Bronchial smooth muscle cell (primary cell): ENCODE measurements at places on chromosomes 5 and 9. TPM values are rescaled to one million over a fixed set of nuclear protein-coding genes. Genes with fewer than 3 reads are reported as not detected.

Gene RAB3C
- total RNA-seq = not detected in 2 replicates

Gene N4BP3
- 1.6 and 1.8 TPM in 2 replicates for total RNA-seq

Gene AQP7
- 0.34 and 0.47 TPM in 2 replicates for total RNA-seq

Gene PHYHD1
- 16.2 and 16.3 TPM in 2 replicates for total RNA-seq

Gene CCL27
- 0.09 TPM in 1 of 2 replicates, not detected in the other for total RNA-seq

Gene IFNK
- not detected in 2 replicates for total RNA-seq

Gene KIF20A
- 4.0 and 10.2 TPM in 2 replicates for total RNA-seq

Gene AGPAT2
- total RNA-seq = 27.7 and 31.8 TPM in 2 replicates

Gene PCDHA10
- total RNA-seq = under 0.01 and 0.26 TPM in 2 replicates

Gene CD180
- not detected in 2 replicates for total RNA-seq

Gene ADAMTS6
- total RNA-seq = 37.8 and 49.9 TPM in 2 replicates

Gene BARHL1
- total RNA-seq = not detected in 2 replicates

Gene KIF27
- total RNA-seq = 2.7 and 3.4 TPM in 2 replicates

Gene PAPPA
- 23.4 and 28.8 TPM in 2 replicates for total RNA-seq

Gene ESM1
- total RNA-seq = 2.7 TPM in 2 replicates

Gene IGIP
- total RNA-seq = 9.1 and 10.3 TPM in 2 replicates

Gene INVS
- total RNA-seq = 21.4 and 26.4 TPM in 2 replicates

Gene EGFL7
- 6.1 and 8.7 TPM in 2 replicates for total RNA-seq

Gene GGTA1
- under 0.01 TPM in 1 of 2 replicates, not detected in the other for total RNA-seq

Gene NPDC1
- total RNA-seq = 11.5 and 13.1 TPM in 2 replicates

Gene SPAG8
- total RNA-seq = 1.5 and 1.6 TPM in 2 replicates

Gene MYORG
- 0.43 and 0.63 TPM in 2 replicates for total RNA-seq

Gene STK32A
- total RNA-seq = 0.09 and 0.32 TPM in 2 replicates

Gene TIMD4
- not detected in 2 replicates for total RNA-seq

Gene TAF11L5
- not detected in 2 replicates for total RNA-seq

Gene SLC2A8
- 5.8 and 8.0 TPM in 2 replicates for total RNA-seq

Gene CER1
- total RNA-seq = not detected in 2 replicates

Gene ANKDD1B
- total RNA-seq = 0.95 and 1.3 TPM in 2 replicates

Gene PDLIM7
- total RNA-seq = 45.0 and 63.5 TPM in 2 replicates

Gene GNA14
- total RNA-seq = 0.09 and 0.16 TPM in 2 replicates

Gene ALDH1A1
- 7.7 and 10.1 TPM in 2 replicates for total RNA-seq

Gene SLC35A4
- total RNA-seq = 8.7 and 10.2 TPM in 2 replicates

Gene PCDHB2
- 1.3 and 8.4 TPM in 2 replicates for total RNA-seq

Gene CSF1R
- under 0.01 TPM in 1 of 2 replicates, not detected in the other for total RNA-seq

Gene TNFSF15
- total RNA-seq = 0.09 and 0.16 TPM in 2 replicates

Gene PTGES
- total RNA-seq = 48.9 and 74.7 TPM in 2 replicates

Gene THBS4
- 1.6 and 3.4 TPM in 2 replicates for total RNA-seq

Gene SPRY4
- 0.17 and 3.0 TPM in 2 replicates for total RNA-seq

Gene CARTPT
- not detected in 2 replicates for total RNA-seq

Gene GMCL2
- not detected in 2 replicates for total RNA-seq

Gene SPATA9
- total RNA-seq = 0.43 and 0.47 TPM in 2 replicates

Gene AJM1
- 0.95 and 1.5 TPM in 2 replicates for total RNA-seq

Gene CORO2A
- total RNA-seq = under 0.01 TPM in 2 replicates

Gene ARSK
- total RNA-seq = 7.1 and 8.5 TPM in 2 replicates

Gene PDZD2
- total RNA-seq = 0.09 and 0.16 TPM in 2 replicates

Gene CYLC2
- not detected in 2 replicates for total RNA-seq

Gene ZNF883
- total RNA-seq = 2.4 and 4.1 TPM in 2 replicates
